HuH-7.5 (cell line): ENCODE measurements at places on chromosomes 3 and 15.

DNA sequence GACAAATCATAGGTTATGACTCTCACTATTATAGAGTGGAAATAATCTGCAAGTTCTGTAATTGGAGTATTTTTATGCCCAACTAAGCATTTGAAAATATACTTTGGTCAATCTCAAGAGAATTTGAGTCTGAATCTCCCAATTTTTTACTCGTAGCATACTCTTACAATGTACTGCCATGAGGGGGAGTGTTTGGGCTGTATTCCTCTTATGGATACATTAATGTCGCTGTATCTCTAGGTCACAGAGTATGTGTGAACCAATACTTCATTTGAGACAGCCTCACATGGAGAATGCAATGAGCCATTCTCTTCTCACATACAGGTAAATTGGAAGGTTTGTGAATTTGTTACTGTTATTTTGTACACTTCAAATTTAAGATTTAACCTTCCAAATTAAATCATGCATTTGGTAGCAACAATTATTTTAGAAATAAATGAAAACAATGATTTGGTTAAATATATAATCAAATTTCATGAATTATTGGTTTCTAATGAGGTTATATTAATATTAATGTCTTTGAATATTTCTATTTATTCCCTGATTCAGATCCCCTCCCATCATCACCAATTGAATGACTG, 5.5 kb upstream of the CD200 start:
- DNase-seq, result no peak

DNA sequence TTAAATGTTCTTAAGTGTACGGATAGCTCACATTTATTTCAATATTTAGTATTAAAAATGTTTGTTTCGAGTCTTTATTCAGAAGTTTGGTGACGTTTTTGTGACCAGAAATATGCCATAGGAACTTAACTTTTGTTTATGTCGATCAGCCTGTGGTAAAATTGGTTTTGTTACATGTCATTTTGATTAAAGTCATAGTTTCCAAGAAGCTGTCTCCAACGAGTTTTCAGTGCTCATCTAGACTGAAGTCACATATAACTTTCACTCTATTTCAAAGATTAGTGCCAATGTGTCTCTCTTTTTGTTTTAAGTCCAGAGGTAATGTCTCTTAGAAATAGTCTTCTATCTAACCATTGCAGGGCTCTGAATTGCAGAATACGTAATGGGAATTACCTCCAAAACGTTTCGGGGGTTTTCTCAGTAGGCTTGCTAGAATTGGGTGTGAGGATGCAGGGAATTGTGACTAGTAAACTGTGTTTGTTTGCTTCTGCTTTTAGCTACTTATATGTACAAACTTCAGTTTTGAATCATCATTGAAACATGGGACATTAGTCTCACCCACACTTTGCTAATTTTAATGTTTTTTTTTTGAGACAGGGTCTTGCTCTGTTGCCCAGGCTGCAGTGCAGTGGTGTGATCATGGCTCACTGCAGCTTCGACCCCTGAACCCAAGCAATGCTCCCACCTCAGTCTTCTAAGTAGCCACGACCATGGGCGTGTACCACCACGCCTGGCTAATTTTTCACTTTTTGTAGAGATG, 3.0 kb downstream of the BUB1B start:
- no peak for DNase-seq

GRCh38 chr15:46266661-46267060, 631.8 kb downstream of the SQOR start:
- no peak for DNase-seq

DNA sequence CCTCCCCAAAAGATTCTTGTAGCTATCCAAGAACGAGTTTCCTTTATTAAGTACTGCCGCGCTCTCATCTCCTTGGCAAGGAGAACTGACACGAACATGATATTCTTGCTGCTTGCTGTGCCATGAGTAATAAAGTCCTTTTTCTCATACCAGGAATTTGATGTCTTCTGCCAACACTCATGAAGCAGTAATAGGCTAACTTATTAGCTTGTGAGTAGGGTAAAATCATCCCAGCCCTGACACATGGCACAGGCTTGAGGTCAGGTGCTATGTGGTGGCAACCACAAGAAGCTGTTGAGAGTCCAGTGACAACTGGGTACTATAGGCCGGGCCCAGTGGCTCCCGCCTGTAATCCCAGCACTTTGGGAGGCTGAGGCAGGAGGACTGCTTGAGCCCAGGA, 22.7 kb upstream of the UBXN7 start:
- no peak for DNase-seq

GRCh38 chr15:48016865-48017264, 103.9 kb upstream of the SLC24A5 start:
- DNase-seq, result no peak

- no peak for DNase-seq
Observed at GRCh38 chr3:32414522-32415202, 23.0 kb downstream of the CMTM7 start.

- DNase-seq, result no peak
Observed at GRCh38 chr15:64305261-64305660, 50.7 kb downstream of the CSNK1G1 start.

GRCh38 chr3:155089495-155089894, 9.4 kb downstream of the MME start:
- DNase-seq, result no peak

GRCh38 chr3:141410408-141410807, 42.1 kb downstream of the ZBTB38 start:
- DNase-seq, result no peak

- DNase-seq, result no peak
Observed at GRCh38 chr3:134463676-134464063, 22.1 kb downstream of the ANAPC13 start.

GRCh38 chr15:69279636-69280035, 19.1 kb upstream of the PAQR5 start:
- no peak for DNase-seq

DNA sequence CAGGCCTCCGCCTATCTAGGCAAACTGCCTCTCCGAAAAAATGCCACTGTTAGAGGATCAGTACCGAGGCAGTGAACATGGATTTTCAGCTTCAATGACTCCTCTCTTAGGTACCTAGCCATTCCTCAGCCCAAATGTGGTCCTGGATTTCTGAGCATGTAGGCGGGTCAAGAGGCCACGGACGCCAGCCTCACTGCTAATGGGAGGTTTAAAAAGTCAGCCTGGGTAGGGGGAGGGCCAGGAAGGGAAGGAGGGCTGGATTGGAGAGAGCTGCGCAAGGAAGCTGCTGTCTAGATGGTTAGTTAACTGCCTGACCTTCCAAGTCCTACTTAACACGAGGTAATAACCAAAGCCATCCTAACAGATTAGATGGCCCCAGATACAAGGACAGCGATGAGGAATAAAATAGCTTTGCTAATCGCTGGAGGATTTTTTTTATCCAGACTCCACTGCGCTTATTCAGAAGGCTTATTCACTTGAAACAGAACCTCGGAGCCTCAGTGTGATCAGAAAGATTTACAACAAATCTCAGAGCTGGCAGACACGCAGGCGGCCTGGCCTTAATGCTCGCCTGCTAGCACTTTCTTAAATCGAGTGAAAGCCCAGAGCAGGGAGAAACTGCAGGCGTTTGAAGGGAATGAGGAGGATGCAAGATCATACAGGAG, 34.3 kb downstream of the TLE3 start:
- DNase-seq, result no peak

- DNase-seq, result no peak
Observed at GRCh38 chr3:29559741-29560465, 279.0 kb downstream of the RBMS3 start.

DNA sequence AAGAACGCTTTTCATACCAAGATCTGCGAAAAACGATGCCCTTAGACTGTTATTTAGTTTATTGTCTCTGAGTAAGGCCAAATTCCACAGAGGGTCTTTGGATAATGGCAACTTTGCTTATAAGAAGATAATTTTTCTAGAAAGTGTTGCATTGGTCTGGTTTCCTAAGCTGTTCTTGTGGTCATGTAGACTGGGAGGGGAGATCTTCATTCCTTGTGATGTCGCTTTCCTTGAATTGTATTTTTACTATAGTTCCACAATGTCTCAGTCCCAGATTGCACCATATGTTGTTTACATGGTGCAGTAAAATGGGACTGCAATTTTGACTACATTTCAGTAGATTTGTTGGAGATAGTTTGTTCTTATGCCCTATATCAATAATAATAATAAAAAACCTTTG, 28.8 kb upstream of the ST3GAL6 start:
- DNase-seq, result no peak

DNA sequence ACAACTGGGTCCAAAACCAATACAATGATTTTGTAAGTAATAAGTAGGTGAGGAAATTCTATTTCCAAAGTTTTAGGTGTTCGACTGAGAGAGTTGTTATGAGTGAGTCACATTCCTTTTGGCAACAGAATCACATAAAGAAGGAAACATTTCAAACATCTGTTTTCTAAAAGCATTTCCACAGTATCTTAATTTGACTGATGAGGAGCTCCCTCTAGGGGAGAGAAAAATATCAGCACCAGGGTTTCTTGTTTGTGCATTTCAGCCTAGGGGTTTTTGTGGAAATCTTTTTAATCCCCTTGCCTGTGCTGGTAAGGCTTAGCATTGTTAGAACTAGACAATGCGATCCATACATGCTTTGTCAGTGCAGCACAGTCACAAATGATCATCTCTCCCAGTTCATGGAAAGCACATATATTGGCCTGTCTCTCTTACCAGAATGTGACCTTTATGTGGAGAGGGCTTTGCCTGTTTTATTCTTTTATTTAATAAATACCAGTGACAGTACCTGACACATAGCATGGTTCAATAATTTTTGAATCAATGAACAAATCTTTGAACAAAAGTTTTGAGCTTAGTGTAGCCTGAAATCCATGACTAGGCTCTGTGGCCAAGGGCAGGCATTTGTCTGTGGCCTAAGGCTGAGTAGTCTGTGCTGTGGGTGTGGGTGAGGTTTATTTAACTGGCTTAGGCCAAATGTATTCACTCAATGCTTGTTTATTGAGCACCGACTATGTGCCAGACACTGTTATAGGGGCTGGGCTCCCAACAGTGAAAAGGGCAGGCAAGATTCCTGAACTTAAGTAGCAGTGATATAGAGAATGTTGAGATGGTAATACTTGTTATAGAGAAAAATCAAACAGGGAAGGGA, 21.1 kb upstream of the IQCF6 start:
- peak; percentile 13 for DNase-seq

GRCh38 chr15:25245801-25246622, 192.8 kb downstream of the UBE3A start:
- DNase-seq, result no peak
